ENCODE measurements at places on chromosomes 7 and 10. TPM values are rescaled to one million over a fixed set of nuclear protein-coding genes. Genes with fewer than 3 reads are reported as not detected.
A peak's percentile ranks its signal among the peaks of the same experiment; 100 is the strongest.

DNA sequence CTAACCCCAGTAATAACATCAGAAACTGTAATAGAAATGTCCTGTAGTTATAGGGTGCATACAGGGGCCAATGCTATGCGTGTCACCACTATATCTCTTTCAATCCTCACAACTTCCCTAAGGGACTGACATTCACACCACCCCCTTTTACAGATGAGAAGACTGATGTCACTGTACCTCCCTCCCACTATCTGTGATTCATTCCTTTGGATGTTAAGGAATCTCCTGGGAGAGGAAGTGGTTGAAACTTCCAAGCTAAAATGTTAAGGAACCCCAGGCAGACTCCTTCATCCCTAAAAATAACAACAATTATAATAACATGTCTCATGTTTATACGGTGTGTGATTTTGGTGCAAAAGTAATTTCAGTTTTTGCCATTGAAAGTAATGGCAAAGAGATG, 5.4 kb downstream of the COL13A1 start:
- peak; percentile 73 for DNase-seq

- DNase-seq: peak; percentile 99
These were observed 14.3 kb downstream of the MUC12 start for GRCh38 chr7:100983451-100984187.

GRCh38 chr10:133422807-133423771, 1.3 kb downstream of the SPRN start:
- no peak for DNase-seq

GRCh38 chr10:73970845-73971244, 27.1 kb upstream of the VCL start:
- DNase-seq: no peak

DNA sequence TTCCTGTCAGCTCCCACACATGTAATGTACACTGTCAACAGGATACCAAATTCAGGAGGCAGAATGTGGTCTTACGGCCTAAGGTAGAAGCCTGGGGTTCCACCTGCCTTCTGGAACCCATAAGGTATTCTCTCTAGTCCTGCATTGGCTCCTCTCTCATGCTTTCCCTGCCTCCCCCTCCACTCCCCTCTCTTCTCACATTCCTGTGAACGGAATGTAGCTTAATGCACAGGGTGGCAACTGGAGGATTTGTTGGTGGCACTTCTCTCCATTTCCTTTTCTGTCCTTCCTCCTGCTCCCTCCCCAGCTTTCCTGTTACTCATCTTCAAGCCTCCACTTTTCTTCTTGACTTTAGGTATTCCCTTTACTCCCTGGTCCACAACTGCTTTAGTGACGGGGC, 11.5 kb upstream of the FLNC start:
- no peak for DNase-seq

- DNase-seq: no peak
These were observed 97.4 kb downstream of the ELFN1 start for GRCh38 chr7:1767524-1767923.

DNA sequence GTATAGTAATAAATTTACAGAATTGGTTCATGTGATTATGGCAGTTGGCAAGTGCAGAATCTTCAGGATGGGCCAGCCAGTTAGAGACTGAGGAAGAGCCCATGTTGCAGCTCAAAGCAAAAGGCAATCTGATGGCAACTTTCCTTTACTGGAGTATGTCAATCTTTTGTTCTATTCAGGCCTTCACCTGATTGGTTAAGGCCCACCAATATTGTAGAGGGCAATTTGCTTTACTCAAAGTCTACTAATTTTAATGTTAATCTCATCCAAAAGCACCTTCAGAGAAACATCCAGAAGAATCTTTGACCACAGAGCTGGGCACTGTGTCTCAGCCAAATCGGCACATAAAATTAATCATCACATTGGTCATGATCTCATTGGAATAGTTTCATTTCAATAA, 20.0 kb upstream of the POM121L12 start:
- no peak for DNase-seq

MEST gene
- total RNA-seq: 6.1 TPM

ANKRD16 gene
- total RNA-seq: 8.2 TPM

GRCh38 chr10:52217531-52217930, 96.5 kb upstream of the DKK1 start:
- DNase-seq: no peak

KCP gene
- 6.8 TPM for total RNA-seq

CPA1 gene
- not detected for total RNA-seq

SMARCD3 gene
- total RNA-seq: 15.0 TPM

CRPPA gene
- total RNA-seq: 4.5 TPM

GRCh38 chr7:80967917-80968297, 49.1 kb upstream of the SEMA3C start:
- no peak for DNase-seq
